ENCODE measurements at places on chromosomes 11 and 22.

DNA sequence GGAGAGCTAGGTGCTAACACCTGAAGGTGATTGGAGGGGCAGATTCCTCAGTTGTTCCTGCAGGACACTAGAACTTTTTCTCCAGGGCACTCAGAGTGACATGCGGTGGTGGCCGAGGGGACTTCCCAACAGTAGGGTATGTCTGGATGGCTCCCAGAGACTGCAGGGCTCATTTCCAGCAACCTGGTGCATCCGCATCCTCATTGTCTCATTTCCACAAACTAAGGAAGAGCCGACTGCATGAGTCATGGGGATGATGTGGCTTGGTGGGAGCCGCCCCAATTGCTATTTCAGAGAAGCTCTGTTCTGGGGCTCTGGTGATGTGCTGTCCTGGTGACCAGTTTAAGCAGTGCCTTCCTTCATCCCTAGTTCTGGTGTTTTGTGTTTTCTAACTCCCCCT lies 2.8 kb upstream of the ROBO4 start:
- peak; percentile 37 for DNase-seq

GRCh38 chr11:105492010-105492409 lies 117.9 kb upstream of the GRIA4 start:
- DNase-seq, result no peak

GRCh38 chr11:110003426-110003825 lies 89.8 kb upstream of the ZC3H12C start:
- no peak for DNase-seq

GRCh38 chr11:37988031-37988430 lies 1390.0 kb upstream of the RAG2 start:
- DNase-seq, result no peak

DNA sequence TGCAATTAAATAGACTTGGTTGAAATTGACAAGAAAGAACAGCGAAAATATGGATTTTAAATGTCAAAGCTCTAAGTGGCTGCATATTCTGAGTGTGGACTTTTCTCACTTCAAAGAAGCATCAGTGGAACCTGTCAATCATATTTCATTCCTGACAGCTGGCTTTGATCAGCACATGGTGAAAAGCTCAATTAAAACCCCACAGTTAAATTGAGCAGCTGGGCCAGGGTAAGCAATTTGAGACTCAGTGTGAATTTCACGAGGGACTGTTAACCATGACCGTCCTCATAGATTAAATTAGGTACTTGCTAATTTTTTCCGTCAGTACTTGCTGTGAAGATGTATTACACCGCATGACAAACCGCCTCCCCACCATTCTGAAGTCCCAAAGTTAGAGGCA lies 11.0 kb upstream of the OR10D3 start:
- DNase-seq, result no peak

GRCh38 chr11:2910401-2910955 lies 18.7 kb downstream of the PHLDA2 start:
- DNase-seq, result no peak
